IPS DF 6.9 (cell line): ENCODE measurements at places on chromosomes 3 and 15.

- no peak overlapping the region for H3K4me3 ChIP-seq
- H3K4me1 ChIP-seq: no peaks in the 10 kb centered on the region
- DNase-seq: peak; percentile 45
- no peaks in the 10 kb centered on the region for H3K27me3 ChIP-seq
Measured at GRCh38 chr3:46368569-46368968, 2.2 kb upstream of the CCR5 start.

DNA sequence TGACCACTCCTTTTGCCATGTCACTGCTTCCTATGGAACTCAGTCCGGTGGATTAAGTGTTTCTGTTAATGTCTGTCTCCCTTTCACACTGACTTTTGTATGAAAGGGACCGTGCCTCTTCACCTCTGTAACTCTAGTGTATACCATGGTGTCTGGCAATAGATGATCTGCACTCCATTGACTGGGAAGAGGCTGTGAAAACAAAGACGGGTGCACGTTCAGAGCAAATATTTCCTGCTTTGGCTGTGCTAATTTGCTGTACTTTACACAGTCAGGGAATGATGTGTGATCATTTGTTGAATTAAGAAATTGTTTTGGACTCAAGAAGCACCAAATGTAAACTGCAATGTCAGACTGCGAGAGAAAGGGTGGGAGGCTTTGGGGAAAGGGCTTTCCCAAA is 315.2 kb downstream of the RORA start:
- no peaks in the 10 kb centered on the region for H3K27me3 ChIP-seq
- no peak overlapping the region for H3K4me3 ChIP-seq
- H3K36me3 ChIP-seq: no peaks in the 10 kb centered on the region
- DNase-seq: no peak

DNA sequence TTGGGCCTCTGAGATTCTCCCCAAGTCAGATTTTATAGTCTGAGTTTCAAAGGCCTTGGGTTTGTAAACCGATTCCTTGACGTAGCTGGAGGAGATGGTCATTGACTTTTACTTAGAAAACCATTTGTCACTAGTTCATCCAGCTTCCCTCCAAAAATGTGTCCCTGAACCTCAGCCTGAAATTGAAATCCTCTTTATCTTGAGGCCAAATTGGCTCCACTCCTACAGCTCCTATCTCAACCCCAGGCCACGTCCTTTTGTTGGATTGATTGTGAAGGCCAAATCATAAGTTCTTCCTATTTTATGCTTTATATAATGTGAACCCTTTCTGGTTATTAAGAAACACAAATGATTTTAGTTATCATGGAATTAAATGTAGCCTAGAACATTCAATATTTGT is 193.9 kb upstream of the SUCLG2 start:
- H3K27ac ChIP-seq: no peak overlapping the region
- H3K4me1 ChIP-seq: no peaks in the 10 kb centered on the region
- H3K27me3 ChIP-seq: no peaks in the 10 kb centered on the region
- no peaks in the 10 kb centered on the region for H3K36me3 ChIP-seq

DNA sequence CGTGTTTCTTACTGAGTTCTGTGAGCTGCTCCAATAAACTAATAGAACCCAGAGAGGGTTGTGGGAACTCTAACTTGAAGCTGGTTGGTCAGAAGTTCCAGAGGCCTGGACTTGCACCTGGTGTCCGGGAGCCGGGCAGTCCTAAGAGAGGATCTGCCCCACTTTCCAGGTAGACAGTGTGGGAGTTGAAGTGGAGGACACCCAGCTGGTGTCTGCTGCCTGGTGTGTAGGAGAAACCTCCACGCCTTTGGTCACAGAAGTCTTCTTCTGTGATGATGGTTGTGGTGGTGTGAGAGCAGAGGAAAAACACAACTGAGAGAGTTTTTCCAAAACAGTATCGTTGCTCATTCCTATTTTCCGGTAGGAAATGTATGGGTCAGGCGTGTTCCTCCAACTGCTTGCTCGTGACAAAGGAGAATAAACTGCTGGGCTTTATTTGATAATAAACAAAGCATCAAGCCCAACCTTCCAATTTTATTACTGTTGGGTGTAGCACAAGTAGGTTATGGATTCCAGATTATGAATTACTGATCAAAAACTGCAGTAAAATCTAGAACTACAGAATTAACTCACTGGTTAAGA is 137.0 kb downstream of the KLF13 start:
- H3K27ac ChIP-seq: no peak overlapping the region
- H3K4me3 ChIP-seq: no peak overlapping the region
- no peaks in the 10 kb centered on the region for H3K36me3 ChIP-seq
- DNase-seq: no peak
- H3K4me1 ChIP-seq: no peaks in the 10 kb centered on the region

DNA sequence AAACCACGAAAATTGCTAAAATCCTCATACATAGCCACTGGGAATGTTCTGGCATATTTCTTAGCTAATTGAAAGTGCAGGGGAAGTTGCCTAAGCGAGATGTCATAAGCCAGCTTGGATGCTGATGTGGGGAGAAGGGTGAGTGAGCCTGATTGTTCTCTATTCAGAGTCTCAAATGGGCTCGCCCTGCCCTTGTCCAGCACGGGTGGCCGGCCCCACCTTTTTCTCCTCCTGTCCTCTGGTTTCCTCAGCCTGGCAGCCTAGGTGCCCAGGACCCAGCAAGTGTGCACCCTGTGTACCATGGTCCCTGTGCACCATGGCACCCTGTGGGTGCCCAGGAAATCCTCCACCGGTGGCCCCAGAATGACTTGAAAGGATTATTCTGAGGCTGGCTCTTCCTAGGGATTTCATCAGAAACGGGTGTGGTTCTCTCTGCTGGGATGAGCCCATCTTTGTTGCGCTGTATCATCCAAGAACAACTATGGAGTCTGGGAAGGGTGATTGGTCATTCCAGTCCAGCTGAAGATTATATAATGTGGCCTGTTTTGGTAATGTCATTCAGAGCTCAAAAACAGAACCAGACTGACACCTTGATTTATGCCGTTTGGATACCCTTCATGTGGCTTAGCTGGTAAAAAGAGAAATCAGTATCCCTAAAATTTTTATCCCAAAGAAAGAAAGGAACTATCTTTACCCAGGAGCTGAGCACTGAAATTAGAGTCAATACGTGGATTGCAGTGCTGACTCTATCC is 150.8 kb upstream of the BHLHE40 start:
- no peak overlapping the region for H3K4me3 ChIP-seq
- H3K36me3 ChIP-seq: no peaks in the 10 kb centered on the region

DNA sequence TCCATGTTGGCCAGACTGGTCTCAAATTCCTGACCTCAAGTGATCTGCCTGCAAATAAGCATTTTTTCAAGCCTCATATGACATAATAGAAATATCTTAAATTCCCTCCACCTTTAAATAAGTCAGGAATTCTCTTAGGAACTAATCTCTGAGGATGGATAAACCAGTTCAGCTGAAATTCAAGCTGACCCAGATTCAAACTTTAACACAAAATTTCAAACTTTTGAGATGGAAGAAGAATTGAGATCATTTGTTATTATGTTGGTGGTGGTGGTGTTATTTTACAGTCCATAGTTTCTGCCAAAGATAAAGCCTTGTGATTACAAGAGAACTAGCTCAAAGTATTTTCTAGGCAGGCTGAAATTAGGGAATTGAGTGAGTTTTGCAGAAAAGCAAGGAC is 85.5 kb downstream of the SSR3 start:
- no peaks in the 10 kb centered on the region for H3K36me3 ChIP-seq
- no peaks in the 10 kb centered on the region for H3K4me1 ChIP-seq
- H3K4me3 ChIP-seq: no peak overlapping the region
- DNase-seq: no peak

DNA sequence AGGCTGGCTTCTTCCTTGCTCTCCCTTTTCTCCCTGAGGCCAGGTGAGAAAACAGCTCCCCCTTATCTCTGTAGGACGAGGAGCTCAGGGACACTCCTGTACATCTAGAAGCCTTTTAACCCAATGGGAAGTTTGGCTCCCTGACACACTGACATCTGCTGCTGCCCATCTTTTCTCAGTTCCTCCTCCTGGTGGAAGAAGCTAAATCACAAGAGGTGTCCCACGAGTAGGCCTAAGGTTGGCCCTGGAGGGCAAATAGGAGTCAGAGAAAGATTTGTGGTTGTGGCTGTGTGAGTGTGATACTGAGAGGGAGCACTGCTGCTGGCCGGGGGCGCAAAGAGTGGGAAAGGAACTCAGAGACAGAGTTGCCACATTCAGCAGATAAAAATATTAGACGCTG is 49.5 kb downstream of the ARHGAP31 start:
- no peak overlapping the region for H3K4me3 ChIP-seq
- no peaks in the 10 kb centered on the region for H3K36me3 ChIP-seq
- DNase-seq: no peak
- H3K27me3 ChIP-seq: no peaks in the 10 kb centered on the region; the same call in 1 of the 2 replicates
- peaks cover 1% of the 10 kb centered on the region; the same call in 1 of the 2 replicates for H3K4me1 ChIP-seq

GRCh38 chr15:71511796-71512681 is 298.3 kb upstream of the NR2E3 start:
- no peak for DNase-seq
- H3K4me3 ChIP-seq: no peak overlapping the region
- H3K36me3 ChIP-seq: no peaks in the 10 kb centered on the region
- peaks cover 6% of the 10 kb centered on the region for H3K4me1 ChIP-seq
- no peak overlapping the region for H3K27ac ChIP-seq

DNA sequence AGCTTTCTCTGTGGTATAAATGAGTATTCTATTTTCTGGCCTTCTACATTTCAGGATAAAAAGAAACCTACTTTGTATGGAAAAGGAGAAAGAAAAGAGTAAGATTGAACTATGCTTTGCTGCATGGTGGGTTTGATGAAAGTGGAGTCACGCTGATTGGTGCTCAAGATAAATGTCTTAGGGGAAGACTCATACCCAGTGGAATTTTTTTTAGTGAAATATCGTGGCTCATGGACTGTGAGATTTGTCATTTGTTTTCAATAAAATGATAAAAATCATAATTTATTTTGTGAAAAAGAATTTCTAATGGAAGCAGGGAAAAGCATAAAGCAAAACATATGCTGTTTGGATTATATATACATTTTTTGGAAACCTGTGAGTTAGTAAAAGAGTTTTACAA is 292.5 kb downstream of the ZPLD1 start:
- H3K27ac ChIP-seq: no peak overlapping the region
- H3K4me1 ChIP-seq: no peaks in the 10 kb centered on the region
- no peak for DNase-seq
- H3K27me3 ChIP-seq: no peaks in the 10 kb centered on the region

DNA sequence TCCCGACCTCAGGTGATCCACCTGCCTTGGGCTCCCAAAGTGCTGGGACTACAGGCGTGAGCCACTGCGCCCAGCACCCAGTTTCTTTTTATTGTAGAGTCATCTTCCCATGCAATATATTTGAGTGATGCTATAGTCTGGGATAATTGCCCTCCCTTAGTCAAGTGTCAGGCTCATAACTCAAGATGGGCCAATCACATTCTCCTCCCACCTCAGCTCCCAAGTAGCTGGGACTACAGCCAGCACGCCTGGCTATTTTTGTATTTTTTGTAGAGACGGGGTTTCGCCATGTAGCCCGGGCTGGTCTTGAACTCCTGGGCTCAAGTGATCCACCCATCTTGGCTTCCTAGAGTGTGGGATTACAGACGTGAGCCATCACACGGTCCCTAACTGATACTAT is 15.2 kb upstream of the PTPN9 start:
- no peak overlapping the region for H3K27ac ChIP-seq
- no peaks in the 10 kb centered on the region for H3K4me1 ChIP-seq
- DNase-seq: no peak
- no peaks in the 10 kb centered on the region for H3K27me3 ChIP-seq
- no peak overlapping the region for H3K4me3 ChIP-seq

- DNase-seq: no peak
- no peaks in the 10 kb centered on the region for H3K27me3 ChIP-seq
- no peaks in the 10 kb centered on the region for H3K36me3 ChIP-seq
- no peak overlapping the region for H3K27ac ChIP-seq
- peaks cover 30% of the 10 kb centered on the region for H3K4me1 ChIP-seq
Measured at GRCh38 chr15:68794863-68795262, 25.8 kb downstream of the ANP32A start.

- no peak overlapping the region for H3K4me3 ChIP-seq
- H3K36me3 ChIP-seq: no peaks in the 10 kb centered on the region
- no peaks in the 10 kb centered on the region for H3K4me1 ChIP-seq
- H3K27ac ChIP-seq: no peak overlapping the region
- no peak for DNase-seq
Measured at GRCh38 chr3:30970183-30970582, 75.7 kb upstream of the GADL1 start.

DNA sequence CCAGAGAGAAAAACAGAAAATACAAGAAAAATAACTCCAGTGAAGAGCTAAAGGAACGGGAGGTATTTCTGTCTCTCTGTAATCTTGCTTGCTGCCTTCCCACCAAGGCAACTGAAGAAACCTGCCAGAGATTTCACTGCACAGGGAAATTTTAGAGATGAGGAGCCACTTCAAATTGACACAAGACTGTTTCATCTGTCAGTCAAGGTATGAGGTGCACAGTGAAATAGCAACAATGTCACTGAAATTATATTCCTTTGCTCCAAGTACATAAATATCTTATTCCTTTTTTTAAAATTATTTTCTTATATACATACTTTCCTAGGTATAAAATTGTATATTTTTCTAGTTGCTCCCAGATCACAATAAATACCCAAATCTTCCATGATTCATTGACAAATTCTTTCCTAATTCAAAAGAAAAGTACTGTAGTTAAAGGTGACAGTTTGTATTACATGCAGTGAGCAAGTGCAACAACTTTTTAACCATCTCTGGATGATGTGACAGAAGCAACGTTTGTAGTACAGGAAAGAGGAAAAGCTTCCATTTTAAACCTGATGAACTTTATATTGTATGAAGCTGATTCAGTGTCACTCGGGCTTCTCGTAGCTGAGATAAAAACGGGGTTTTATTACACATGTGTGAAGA is 563.4 kb downstream of the TUSC7 start:
- no peak overlapping the region for H3K4me3 ChIP-seq
- no peak overlapping the region for H3K27ac ChIP-seq
- no peaks in the 10 kb centered on the region for H3K4me1 ChIP-seq
- H3K36me3 ChIP-seq: no peaks in the 10 kb centered on the region
- H3K27me3 ChIP-seq: no peaks in the 10 kb centered on the region

GRCh38 chr3:37990527-37990926 is at the start of gene VILL:
TSS of gene VILL (plus strand) at chr3:37990786. CDS start at chr3:37993673, 2,887 bp downstream.
- no peak within 1 kb of the TSS for H3K27ac ChIP-seq
- no peak within 1 kb of the TSS for H3K4me3 ChIP-seq
- no peaks in the 10 kb centered on the region for H3K36me3 ChIP-seq
- DNase-seq: no peak
- no peaks in the 10 kb centered on the region for H3K27me3 ChIP-seq
